Dorsolateral prefrontal cortex (tissue), 122 donors: ENCODE measurements at places on chromosomes 7 and 10. TPM values are rescaled to one million over a fixed set of nuclear protein-coding genes. Genes with fewer than 3 reads are reported as not detected.

- DNase-seq = no peak
These were observed 83.2 kb downstream of the GATA3 start for GRCh38 chr10:8137726-8138125.

- no peak for DNase-seq
These were observed 444.3 kb downstream of the AUTS2 start for GRCh38 chr7:70042533-70042932.

GRCh38 chr7:27737616-27738015 is 2.3 kb upstream of the TAX1BP1 start:
- no peak for DNase-seq

GRCh38 chr7:22420973-22421635 is 64.2 kb upstream of the RAPGEF5 start:
- DNase-seq = no peak

Gene MYL10
- total RNA-seq = not detected

GRCh38 chr10:30048768-30049517 is 10.4 kb downstream of the JCAD start:
- no peak for DNase-seq

- no peak for DNase-seq
These were observed 169.2 kb upstream of the CDC14C start for GRCh38 chr7:48755061-48755555.

GRCh38 chr7:101733713-101734475 is 83.5 kb upstream of the CUX1 start:
- DNase-seq = no peak

GRCh38 chr10:46250898-46251856 is 35.6 kb upstream of the ANTXRL start:
- no peak for DNase-seq

Gene AKR1E2
- 12.9 TPM for total RNA-seq

GRCh38 chr10:101050208-101051069 is 11.3 kb upstream of the KAZALD1 start:
- DNase-seq = no peak

DNA sequence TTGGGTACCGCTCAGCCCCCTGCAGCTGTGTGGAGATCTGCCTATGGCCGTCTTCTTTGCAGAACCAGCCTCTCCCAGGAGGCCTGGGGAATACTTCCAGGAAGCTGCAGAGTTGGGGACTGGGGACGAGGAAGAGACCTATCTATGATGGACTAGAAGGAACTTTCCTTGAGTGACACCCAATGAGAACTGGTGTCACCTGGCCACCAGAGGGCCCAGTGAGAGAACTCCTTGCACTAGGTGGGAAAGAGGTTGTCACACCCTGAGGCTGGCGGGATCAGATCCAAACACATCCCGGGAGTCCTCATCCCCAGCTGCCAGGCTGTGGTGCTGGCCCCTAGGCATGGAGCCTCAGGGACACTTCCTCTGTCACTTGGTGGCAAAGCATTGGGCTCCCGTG is 4.9 kb upstream of the GRID2IP start:
- no peak for DNase-seq

GRCh38 chr10:103590060-103590459 is 96.6 kb downstream of the NEURL1 start:
- DNase-seq = no peak

DNA sequence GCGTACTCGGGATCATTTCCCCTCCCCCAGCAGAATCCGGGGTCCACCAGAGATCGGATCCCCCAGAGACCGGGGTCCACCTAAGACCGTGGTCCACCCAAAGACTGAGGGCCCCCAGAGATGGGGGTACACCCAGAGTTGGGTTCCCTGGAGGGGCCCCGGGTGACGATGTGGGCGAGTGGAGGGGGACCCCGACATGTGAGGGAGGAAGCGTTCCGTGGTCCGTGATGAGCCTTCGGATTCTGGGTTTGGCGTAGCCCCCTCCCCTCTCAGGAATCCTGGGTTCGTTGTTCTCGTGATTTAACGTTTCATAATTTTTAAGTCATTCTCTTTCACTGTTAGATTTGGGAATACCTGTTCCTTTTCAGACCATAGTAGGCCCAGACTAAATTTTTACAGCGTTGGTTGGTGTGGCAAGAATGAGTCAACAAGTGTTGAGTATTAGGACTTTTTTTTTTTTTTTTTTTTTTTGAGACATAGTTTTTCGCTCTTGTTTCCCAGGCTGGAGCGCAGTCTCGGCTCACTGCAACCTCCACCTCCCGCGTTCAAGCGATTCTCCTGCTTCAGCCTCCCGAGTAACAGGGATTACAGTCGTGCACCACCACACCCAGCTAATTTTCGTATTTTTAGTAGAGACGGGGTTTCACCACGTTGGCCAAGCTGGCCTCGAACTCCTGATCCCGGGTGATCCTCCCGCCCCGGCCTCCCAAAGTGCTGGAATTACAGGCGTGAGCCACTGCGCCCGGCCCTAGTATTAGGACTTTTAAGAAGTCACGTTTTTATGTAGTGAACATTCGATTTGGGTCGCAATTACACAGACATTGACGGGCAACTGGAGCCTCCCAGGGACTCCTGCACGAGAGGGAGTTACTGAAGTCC is 672 bp downstream of the GTPBP4 start:
- no peak for DNase-seq

GRCh38 chr10:50882540-50882983 is 2.9 kb downstream of the A1CF start:
- no peak for DNase-seq

Gene SFRP4
- 0.97 TPM for total RNA-seq

- DNase-seq = no peak
These were observed 27.0 kb upstream of the ZPBP start for GRCh38 chr7:50119815-50120637.

- no peak for DNase-seq
These were observed 32.7 kb upstream of the HHEX start for GRCh38 chr10:92657024-92657423.

- no peak for DNase-seq
These were observed 29.8 kb upstream of the EPC1 start for GRCh38 chr10:32376771-32377170.
